Lower lobe of right lung (tissue), 2 donors: ENCODE measurements at places on chromosomes 5 and 9. TPM values are rescaled to one million over a fixed set of nuclear protein-coding genes. Genes with fewer than 3 reads are reported as not detected.

The RNF208 gene
- total RNA-seq = 5.8 TPM

The SPINK7 gene
- total RNA-seq = not detected

The TMEM8B gene
- 12.6 TPM for total RNA-seq

The POLR1E gene
- 17.3 TPM for total RNA-seq

The CAMSAP1 gene
- 34.4 TPM for total RNA-seq

The FAXDC2 gene
- total RNA-seq = 72.7 TPM

The ARSB gene
- total RNA-seq = 21.6 TPM

The HARS2 gene
- 27.6 TPM for total RNA-seq

The FUT7 gene
- 1.1 TPM for total RNA-seq

The INSL4 gene
- total RNA-seq = not detected

The CAMK2A gene
- total RNA-seq = 1.3 TPM

The ROPN1L gene
- 11.5 TPM for total RNA-seq

The IFNB1 gene
- total RNA-seq = not detected

The ZCCHC7 gene
- total RNA-seq = 20.4 TPM

The PDE6A gene
- not detected for total RNA-seq

The ADAMTS6 gene
- 3.0 TPM for total RNA-seq

The PRSS3 gene
- 0.65 TPM for total RNA-seq
